ENCODE measurements at places on chromosomes 5 and 9.

- no peak for DNase-seq
Observed at GRCh38 chr5:73638344-73639095, 12.5 kb downstream of the ARHGEF28 start.

- no peak for DNase-seq
Observed at GRCh38 chr5:129249886-129250285, 155.3 kb downstream of the ISOC1 start.

DNA sequence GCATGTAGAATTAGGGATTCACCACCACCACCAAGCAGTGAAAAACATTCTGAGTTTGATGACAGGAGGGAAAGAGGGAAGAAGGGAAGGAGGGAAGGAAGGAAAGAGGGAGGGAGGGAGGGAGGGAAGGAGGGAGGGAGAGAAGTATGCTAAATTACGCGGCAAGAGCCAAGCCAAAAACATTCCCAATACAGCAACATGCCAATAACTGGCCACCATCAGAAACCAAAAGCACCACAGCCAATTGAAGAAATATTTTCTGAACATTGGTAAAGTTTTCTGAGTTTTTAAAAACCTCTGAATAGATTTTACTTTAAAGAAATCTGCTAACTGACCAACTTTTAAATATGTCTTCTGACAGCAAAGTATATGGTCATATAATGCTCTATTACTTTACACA, 36.0 kb downstream of the FNIP1 start:
- no peak for DNase-seq

GRCh38 chr5:174526177-174526576, 198.2 kb upstream of the MSX2 start:
- DNase-seq, result no peak

- DNase-seq, result no peak
Observed at GRCh38 chr5:1763548-1763911, 36.1 kb downstream of the MRPL36 start.

GRCh38 chr9:75432386-75432785, 344.1 kb downstream of the OSTF1 start:
- no peak for DNase-seq

DNA sequence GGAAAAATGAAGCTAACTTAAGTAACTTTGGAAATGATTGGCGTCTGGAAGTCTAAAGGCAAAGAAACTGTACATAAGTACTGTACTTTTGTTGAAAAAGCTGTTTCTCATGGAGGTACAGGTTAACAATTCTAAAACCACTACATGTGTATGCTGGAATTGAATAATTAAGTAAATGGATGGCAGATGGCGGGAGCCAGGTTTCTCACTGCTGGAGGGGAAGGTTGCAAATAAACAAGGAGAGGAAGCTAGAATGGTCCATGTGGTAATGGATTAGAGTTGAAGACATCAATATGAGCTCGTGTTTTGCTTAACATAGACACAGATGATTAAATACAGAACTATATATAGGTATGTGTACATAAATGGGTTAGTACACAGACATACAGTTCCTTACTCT, 43.2 kb upstream of the ASTN2 start:
- DNase-seq, result no peak

- no peak for DNase-seq
Observed at GRCh38 chr5:33310451-33310850, 130.3 kb upstream of the TARS1 start.

DNA sequence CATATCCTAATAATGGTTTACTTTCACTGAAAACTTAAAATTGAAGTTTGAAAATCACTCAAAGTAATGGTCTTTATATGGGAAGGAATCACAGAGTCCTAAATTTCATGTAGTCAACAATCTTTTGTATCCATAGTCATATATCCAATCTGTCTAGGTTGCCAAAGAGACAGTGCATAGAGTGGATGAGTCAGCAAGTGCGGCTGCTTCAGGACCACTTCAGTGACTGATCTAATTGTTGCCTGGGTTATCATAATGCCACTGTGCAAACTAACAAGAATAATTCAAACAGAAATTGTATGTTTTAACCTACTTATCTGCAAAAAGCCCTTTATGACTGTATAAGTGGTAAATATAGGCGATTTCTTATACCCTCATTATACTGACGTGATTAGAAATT, 211.3 kb upstream of the PRR16 start:
- DNase-seq, result no peak

GRCh38 chr5:16593013-16593412, 23.8 kb downstream of the RETREG1 start:
- no peak for DNase-seq

DNA sequence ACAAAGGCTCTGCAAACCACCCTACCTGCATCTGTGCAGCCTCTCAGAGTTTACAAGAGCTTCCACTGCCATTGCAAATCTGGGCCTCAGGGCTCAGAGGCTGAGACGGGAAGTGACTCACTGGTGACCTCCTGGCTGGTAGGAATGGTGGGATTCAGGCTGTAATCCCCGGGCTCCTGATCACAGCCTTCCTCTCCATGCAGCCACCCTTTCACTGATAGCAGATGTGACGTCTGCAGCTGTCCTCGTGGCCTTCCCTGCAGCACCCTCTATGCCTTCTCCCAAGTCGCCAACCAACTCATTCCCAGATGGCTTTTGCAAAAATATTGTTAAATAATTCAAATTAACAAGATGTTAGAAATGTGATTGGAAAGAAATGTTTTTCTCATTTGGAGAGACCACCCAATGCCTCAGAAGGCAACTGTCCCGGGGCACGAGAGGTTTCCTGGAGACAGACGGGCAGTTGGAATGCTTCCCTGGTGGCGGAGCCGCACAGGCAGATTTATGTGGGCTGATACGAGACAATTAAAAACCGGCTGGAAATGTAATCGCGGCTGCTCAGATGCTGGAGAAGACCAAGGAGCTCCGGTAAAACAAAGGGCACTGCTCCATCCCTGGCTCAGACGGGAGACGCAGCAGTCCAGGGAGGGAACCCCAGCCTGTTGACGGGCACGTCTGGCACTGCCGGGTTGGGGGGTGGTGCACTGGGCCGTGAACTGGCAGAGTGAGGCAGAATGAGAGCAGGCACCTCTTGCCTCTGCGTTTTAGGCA, 34.4 kb upstream of the SLC25A51 start:
- no peak for DNase-seq

GRCh38 chr5:177430140-177430951, 3.9 kb downstream of the GRK6 start:
- DNase-seq, result no peak

- no peak for DNase-seq
Observed at GRCh38 chr5:73494721-73495120, 3.5 kb upstream of the BTF3 start.

DNA sequence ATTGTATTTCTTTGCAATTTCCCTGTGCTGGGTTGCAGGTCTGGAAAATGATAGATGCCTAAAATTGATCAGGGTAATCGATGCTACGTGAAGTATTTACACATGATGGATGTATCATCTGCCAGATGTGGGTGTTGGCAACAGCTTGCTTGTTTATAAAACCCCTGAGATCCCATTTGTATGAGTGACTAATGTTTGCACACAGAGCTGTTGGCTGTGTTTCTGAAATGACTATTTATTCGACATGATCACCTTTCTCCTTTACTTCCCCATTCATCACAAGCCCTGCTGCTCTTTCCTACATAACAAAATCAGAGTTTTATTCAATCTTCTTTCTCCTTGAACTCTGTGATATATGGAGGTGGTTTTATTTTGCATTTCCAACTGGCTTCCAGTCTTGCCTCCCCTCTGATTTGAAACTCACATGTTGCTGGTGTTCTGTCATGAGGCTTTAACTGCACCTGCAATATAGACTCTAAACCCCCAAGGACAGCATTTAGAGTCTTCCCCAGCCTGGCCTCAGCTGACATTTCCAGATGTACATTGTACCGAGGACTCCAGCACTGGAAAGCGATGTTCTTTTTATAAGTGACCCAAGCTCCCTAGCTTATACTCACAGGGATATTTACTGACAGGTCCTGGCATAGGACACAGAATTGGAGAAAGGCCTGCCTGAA, 50.7 kb upstream of the SHB start:
- DNase-seq, result no peak

- no peak for DNase-seq
Observed at GRCh38 chr5:39092581-39093351, 18.6 kb upstream of the RICTOR start.

GRCh38 chr5:150659360-150660107, 1.5 kb upstream of the MYOZ3 start:
- no peak for DNase-seq

- no peak for DNase-seq
Observed at GRCh38 chr5:38709678-38710306, 136.0 kb upstream of the OSMR start.

DNA sequence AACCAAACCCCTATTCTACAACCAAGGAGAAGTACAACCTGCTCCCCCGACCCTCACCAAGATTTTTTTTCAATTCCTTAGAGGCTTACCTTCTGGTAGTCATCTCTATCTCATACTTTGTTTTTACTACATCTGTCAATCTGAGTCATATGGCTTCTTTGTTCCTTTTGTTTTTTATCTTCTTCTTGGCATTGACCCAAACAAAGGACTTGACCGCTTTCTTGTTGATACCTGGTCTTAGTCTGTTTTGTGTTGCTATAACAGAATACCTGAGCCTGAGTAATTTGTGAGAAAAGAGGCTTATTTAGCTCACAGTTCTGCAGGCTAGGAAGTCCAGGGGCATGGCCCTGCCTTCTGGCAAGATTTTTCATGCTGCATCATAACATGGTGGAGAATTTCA, 352.7 kb downstream of the MLLT3 start:
- DNase-seq, result no peak

- no peak for DNase-seq
Observed at GRCh38 chr5:40089269-40089668, 590.4 kb upstream of the PTGER4 start.

- DNase-seq, result no peak
Observed at GRCh38 chr9:9002826-9003583, 1203.4 kb upstream of the DMAC1 start.

GRCh38 chr5:132198571-132198970, 29.1 kb downstream of the P4HA2 start:
- no peak for DNase-seq

GRCh38 chr5:143889986-143890385, 78.0 kb downstream of the HMHB1 start:
- no peak for DNase-seq

DNA sequence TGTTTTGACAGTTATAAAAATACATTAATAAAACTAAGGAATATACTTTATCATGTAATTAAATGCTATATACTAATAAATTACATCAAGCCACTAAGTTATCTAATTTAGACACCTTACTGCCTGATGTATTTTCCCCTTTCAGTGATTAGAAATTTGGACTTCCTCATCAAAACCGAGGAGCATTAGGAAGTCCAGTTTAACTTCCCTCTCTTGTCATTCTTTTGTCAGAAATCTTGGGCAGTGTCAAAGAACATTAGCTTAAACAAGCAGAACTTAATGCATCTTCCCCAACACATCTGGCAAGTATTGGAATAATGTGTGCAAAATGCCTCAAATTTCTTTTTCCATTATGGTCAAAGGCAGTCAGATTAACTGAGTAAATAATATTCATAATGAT, 81.6 kb downstream of the PLPP1 start:
- no peak for DNase-seq

DNA sequence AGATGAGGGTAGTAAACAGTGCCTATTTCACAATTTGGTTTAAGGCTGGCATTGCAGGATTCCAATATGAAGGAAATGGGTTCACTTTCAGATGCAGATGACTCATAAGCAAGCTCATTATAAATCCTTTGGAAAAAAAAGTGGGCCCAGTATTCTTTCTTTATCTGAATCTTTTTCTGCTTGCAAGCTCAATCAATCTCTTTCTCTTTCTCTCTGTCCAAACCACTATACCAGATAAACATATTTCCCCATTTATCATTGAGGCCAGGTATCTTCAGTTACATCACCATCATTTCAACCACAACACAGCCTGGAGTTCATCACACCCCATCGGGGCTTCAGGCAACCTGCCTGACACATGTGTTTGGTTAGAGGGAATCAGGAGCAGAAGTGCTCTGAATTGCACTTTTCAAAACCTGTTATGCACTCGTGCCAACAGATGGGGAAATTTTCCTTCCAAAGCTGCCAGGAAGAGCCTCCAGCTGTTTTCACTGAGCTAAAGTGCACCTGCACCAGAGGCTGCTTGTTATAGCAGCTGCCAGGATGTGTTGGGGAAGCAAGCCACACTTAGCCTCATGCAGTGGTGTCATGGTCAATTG, 30.0 kb upstream of the MAMDC2 start:
- DNase-seq, result no peak

- no peak for DNase-seq
Observed at GRCh38 chr9:120562861-120563443, 17.0 kb downstream of the CDK5RAP2 start.
